Stimulated activated naive CD4-positive, alpha-beta T cell treated with Interleukin-2 at 50 U/mL for 16 hours (primary cell): ENCODE measurements at places on chromosomes 1 and 21.

GRCh38 chr1:18528616-18529015 lies 47.9 kb downstream of the KLHDC7A start:
- no peak for DNase-seq

- DNase-seq, result no peak
Observed at GRCh38 chr1:12136916-12137610, 29.7 kb upstream of the TNFRSF1B start.

- no peak for DNase-seq
Observed at GRCh38 chr1:147822292-147822691, 61.9 kb upstream of the GJA5 start.

GRCh38 chr1:245179706-245180105 lies 24.9 kb downstream of the KIF26B start:
- DNase-seq, result no peak

GRCh38 chr1:39081271-39082009 lies 55.3 kb downstream of the NDUFS5 start:
- DNase-seq, result no peak

DNA sequence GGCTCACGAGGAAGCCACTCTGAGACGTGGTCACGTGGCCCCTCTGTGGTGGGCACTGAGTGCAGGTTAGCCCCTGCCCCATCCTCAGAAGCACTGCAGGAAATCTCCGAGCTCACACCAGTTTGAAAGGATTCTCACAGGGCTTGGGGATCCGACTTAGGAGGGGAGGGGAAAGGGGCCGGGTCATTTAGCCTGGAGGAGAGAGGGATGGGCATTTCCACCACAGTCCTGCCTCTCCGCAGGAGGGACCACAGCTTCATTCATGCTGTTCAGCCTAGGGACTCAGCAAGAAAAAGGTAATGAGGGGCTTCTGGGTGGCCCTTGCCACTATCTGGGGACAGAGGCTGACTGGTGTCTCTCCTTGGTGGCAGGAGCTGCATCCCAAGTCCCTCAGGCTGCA lies 126.5 kb downstream of the NPHP4 start:
- no peak for DNase-seq

DNA sequence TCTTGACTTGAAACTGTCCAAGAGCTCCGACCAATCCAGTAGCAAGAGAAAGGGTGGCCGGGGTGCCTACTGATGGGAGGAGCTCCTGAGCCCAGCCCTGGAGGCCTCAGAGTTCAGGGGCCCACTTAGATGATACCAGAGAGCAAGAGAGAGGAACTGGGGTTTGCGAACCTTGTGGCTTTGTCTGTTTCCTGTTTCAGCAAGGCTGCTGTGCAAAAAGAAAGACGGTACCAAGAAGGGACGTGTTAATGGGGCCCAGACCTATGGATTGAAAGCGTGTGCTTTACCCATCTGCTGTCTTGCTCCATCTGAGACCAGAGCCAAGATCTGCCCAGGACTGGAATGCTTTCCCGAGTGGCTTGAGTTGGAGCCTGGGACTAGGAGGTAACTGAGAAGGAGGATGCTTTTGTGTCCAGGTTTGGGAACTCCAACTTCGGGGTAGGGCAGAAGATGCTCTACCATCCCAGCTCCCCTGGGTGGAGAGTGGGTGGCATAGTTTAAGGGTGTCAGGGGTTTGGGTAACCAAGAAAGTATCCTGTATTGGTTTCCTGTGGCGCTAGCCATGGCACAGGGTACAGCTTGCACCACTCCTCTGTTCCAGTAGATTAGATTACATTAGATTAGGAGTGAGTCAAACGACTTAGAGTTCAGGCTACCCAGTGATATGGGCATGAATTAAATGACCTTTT lies at the start of gene TRAF3IP3:
TSS of gene TRAF3IP3 (plus strand) at position 128 of the 689 bp plus-strand sequence. CDS start 3,987 bp downstream, outside the sequence.
- DNase-seq, result peak; percentile 70

DNA sequence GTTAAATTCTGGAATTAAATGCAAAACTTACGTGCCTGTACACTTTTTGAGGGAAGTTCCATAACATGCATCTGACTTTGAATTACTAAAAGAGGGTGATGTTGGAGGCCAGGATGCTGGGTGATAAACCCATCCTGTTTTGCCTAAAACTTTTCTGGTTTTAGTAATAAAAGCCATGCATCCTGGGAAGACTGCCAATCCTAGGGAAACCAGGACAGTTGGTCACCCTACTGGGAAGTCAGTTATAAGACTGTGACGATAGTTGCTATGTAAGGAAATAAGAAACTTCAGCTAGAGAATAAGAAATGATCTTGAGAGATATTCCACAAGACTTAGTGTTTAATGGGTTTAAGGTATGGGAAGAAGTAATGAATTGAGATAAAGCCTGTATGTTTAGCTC lies 336.6 kb upstream of the LYPLAL1 start:
- no peak for DNase-seq

DNA sequence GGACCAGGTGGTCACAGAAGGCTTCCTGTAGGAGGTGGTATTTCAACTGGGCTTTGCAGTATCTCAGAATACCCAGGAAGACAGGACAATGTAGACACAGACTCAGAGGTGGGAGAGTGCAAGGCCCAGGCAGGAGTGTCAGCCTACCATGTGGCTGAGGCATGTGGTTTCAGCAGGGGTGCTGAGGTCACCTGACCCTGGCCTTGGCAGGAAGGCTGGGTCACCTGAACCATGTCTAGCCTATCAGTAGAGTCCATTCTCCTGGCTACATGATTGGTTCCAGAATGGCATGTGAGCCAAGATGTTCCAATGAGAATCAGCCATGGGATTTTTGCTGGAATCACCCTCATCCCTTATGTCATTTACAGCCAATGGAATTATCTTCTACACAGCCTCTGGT lies 169.4 kb downstream of the ACTL8 start:
- no peak for DNase-seq

DNA sequence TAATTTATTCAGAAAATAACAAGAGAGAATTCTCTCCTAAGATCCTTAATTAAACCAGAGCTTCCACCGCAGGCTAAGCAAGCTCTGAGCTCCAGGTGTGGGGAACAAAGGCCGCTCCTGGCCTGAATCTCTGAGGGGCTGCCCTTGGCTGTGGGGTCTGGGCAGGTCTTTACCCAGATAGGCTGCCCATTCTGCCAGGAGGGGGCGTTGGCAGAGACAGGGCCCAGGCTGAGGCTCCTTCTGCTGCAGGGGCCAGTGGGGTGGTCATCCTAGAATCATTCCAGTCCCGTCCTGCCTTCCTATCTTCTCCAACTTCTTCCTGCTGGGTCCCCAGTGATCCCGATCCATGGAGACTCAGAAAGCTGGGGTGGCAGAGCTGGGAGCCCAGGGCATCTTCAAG lies 82.9 kb upstream of the POU3F1 start:
- no peak for DNase-seq

- DNase-seq, result no peak
Observed at GRCh38 chr1:65021795-65022194, 55.4 kb upstream of the JAK1 start.

DNA sequence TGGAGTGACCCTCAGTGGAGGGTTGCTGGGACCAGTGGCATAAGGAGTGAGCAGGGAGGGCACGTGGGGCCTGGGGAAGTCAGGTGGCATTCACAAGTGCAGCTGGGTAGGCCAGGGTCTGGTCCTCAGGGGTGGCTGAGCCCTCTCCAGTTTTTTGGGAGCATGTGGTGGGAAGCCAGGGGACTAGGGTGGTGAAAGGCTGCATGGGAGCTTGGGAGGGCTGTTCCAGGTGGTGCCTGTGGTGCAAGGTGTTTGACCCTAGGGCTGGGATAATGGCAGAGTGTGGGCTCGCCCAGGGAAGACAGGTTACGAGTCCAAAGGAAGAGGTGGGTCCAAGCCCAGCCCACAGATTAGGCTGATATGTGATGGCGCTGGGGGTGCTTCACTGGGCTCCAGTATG lies 30.5 kb downstream of the MAN1C1 start:
- DNase-seq, result no peak
